ENCODE measurements at places on chromosomes 3 and 15.

- no peak for DNase-seq
Measured at GRCh38 chr3:119194237-119195150, 21.1 kb downstream of the UPK1B start.

- DNase-seq = no peak
Measured at GRCh38 chr3:81967393-81967792, 205.9 kb upstream of the GBE1 start.

GRCh38 chr3:111967651-111968274 is 11.1 kb upstream of the ABHD10 start:
- DNase-seq = peak; percentile 50

- DNase-seq = no peak
Measured at GRCh38 chr15:100722551-100723314, 120.3 kb downstream of the ASB7 start.

DNA sequence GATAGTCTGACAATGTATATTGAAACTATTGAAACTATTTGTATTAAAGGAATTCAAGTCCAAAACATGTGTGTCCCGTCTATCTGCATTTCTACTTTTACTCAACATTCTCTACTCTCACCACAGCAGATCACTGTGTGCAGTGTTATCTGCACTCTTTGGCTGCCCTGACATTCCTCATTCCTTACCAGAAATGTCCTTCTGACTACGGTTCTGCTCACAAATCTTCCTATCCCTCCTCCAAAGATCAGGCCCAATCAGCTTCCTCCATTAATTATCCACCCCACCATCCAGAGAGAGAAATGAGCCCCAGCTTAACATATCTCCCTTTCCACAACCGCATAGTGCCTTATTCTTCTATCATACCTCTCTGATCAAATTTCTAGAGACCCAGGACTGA is 94.7 kb downstream of the TBL1XR1 start:
- no peak for DNase-seq

- peak; percentile 23 for DNase-seq
Measured at GRCh38 chr3:85567071-85567676, 608.4 kb downstream of the CADM2 start.

DNA sequence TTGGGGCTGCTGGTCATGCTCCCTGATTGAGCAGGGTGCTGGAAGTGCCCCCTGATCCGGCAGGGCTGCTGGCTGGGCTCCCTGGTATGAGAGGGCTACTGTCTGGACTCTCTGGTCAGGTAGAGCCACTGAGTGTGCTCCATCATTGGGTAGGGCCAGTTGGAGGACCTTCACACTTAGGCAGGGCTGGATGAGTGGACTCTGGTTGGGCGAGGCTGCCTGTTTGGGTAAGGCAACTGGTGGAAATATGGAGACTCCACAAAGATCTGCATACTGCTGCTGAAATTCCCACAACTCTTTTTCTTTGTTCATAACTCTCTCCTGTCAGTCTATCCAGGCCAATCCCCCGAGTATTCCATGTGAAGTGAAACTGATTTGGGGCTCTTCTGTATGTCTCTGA is 80.8 kb downstream of the CD200 start:
- DNase-seq = no peak

GRCh38 chr3:53255423-53255774 is 423 bp downstream of the TKT start:
- no peak for DNase-seq

DNA sequence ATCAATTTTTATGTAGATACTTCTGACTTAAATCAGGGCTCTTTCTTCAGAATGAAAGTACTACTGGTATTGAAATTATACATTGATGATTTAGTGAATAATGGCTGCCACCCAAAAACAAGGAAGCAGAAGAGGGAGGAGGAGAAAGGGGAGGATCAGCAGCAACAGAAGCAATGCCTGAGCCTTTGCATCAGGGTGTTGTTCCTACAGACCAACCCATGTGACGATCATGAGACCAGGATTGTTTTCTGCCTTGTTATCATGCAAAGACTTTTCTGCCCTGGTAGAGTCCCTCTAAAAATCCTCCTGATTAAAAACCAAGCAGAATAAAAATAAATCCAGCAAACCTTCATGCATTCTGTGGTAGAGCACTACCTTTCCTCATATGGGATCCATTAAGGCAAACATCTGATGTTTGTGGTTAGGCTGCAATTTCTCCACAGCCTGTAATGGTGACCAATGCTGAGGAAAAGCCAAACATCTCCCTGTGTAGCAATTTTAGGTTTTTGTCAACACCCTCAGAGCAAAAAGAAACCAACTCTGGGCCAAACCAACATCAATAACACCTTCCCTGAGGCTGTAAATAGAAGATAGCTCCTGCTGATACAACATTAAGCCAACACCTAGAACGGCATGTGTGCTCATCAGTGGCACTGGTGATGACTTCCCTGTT is 191.7 kb downstream of the ATP8B4 start:
- no peak for DNase-seq

GRCh38 chr3:10090179-10090578 is 17.9 kb downstream of the FANCD2OS start:
- DNase-seq = no peak

DNA sequence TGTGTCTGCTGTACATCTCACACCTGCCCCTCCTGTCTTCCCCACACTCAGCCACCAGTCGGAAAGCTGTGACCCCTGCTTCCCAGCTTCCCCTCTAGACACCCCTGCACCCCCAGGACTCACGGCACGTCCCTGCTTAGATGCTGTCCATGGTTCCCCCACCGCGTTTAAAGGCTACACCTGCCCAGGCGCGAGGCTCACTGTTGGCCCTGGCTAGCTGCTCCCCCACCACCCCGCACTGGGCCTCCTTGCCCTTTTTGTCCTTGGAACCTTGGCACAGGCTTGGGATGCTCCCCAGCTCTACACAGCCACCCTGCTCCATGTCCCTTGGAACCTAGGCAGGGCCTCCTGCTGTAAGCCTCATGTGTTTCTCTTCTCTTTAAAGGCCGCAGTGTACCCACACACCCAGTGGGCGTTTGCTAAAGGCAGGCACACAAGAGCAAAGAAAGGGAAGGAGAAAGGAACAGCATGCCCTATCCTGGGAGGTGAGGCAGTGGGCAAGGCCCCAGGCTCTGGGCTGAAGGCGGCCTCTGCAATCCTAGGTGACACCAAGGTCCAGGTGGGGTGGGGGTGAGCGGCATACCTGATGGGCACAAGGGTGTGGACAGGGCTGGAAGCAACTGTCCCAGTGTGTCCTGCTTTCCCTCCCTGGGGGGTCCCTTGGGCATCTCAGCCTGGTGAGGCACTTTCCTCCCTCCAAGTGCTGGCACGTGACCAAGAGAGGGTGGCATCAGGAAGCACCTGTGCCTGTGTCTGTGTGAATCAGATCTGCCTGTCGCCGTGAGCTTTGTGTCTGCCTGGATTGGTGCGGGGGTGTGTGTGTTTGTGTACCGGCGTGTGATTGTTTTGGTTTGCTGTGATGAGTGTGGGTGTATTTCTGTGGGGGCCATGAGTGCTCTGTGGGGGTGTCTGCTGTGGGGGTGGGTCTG is 54.4 kb downstream of the TPRA1 start:
- DNase-seq = no peak

GRCh38 chr3:150520408-150520807 is 25.9 kb downstream of the SERP1 start:
- DNase-seq = no peak

- no peak for DNase-seq
Measured at GRCh38 chr3:49942651-49943050, 2.7 kb downstream of the RBM6 start.

DNA sequence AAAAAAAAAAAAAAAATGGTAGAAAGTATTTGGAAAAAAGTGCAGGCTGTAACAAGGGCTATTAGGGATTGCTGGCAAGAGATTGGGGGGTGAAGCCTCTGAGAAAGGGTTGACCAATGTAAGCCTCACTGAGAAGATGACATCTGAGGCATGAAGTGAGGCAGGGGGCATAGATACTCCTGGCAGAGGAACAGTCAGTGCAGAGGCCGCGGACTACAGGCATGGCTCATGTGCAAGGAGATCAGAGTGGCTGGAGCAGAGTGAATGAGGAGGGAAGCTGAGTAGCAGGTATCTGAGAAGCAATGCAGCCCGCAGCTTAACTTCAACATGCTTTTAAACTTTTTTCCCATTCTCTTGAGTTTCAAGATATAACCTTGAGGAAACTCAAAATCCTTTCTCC is 5.4 kb downstream of the FBXL22 start:
- DNase-seq = no peak

Measured in NCI-H187 (cell line).